AG04449 (cell line): ENCODE measurements at places on chromosomes 4 and X.

DNA sequence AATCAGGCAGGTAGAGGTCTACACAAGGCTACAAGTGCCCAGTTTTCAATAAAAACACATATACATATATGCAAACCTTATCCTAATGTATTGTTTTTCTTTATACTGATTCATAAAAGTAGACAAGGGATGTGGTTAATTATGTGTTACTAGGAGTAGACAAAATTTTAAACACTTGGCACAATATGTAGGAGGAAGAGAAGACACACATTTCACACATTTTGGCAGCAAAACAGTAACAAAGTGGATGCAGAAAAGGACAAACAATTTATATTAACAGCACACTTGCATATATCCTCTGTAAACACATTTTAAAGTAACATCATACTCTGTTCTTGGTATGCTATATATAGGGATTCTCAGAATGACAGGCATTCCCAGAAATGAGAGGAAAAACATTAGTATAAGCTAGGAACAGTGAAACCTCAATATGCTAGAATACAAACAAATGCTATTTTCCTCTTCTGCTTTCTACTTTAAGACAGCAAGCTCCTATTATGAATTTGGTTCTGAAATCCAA is 63.8 kb downstream of the GPRIN3 start:
- no peak for DNase-seq

DNA sequence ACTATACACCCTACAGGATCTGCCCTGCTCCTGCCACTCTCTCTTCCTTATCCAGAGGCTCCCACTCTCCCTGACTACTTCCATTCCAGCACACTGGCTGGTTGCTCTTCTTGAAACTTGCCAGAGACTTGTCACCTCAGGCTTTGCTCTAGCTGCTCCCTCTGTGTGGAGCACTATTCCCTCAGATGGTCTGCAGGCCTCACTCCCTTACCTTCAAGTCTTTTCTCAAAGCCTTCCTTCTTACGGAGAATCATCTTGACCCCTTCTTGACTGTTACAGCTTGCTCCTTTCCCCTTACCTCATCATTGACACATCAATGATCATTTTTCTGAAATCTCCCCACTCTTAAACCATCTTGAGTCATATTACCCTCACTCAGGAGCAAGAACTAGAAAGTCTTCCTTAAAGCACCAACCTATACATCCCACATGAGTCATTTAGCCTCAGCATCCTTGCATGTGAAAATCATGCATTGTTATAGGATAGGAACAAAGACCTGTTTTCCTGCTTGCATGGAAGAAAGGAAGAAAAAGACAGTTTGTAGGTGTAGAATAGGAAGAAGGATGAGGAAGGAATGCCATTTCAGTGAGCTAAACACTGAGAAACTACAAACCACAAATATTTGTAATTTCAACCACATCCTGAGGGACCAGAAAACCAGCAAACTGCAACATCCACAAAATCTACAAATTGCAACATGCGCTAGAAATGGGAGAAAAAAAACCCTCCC is 55.7 kb downstream of the ANTXR2 start:
- peak; percentile 49 for DNase-seq

DNA sequence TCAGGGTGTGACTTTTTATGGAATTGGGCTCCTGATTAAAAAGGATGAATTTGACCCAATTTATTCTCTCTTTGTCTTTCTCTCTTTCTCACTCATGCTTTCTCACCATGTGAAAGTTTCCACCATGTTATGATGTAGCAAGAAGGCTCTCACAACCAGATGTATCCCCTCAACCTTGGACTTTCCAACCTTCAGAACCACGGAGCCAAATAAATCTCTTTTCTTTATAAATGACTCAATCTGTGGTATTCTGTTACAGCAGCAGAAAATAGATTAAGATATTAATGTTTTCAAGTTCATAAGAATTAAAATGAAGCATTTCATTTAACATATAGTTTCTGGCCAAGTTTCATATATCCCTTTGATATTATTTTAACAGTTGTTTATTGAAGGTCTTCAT is 698.5 kb downstream of the TRAM1L1 start:
- DNase-seq, result no peak

DNA sequence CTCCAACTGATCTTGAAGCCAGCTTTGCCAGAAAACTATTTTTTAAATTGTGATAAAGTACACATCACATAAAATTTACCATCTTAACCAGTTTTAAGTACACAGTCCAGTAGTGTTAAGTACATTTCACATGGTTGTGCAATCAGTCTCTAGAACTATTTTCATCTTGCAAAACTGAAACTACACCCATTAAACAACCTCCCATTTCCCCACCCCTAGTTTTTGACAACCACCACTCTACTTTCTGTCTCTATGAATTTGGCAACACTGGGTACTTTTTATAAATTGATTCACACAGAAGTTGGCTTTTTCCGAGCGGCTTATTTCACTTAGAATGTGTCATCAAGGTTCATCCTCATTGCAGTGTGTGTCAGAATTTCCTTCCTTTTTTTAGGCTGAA is 31.0 kb downstream of the TRPC5 start:
- no peak for DNase-seq

DNA sequence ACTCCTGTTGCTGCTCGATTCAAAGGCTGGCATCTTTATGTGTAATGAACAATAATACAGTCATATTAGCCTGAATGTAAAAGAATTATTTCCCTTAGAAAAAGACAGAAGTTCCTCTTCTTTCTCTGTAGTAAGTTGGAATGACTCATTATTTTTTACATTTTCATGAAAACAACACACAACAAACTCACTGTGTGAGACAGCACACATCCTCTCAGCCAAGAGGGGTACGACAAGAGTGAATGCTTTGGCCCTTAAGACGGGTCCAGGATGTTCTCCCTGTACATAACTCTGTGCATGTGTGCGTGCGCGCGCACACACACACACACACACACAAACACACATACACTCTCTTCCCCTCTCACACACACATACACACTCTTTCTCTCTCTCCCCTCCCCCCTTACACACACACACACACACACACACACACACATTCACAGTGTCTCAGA is 72.8 kb downstream of the MANBA start:
- DNase-seq, result no peak

- no peak for DNase-seq
Measured at GRCh38 chr4:36269533-36270173, 11.8 kb upstream of the DTHD1 start.

DNA sequence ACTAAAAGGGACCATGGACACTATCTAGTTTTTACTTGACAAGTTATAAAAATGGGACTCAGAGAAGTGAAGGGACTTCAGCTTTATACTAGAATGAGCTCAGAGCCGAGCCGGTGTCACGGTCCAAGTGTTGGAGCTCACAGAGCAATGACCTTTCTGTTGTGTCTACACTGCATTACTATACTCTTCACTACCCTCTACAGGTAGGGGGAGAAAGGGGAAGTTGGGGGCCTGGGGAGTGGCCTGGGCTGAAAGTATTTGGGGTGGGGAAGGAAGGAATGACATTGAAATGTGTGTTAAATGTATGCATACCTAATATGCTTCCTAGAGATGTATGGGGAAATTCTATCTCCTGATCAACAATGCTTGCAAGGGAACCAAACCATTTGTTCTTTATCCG is 48.8 kb upstream of the HHIP start:
- DNase-seq, result no peak

- DNase-seq, result no peak
Measured at GRCh38 chr4:112560084-112560483, 44.1 kb upstream of the NEUROG2 start.

- no peak for DNase-seq
Measured at GRCh38 chrX:8673201-8673600, 58.7 kb downstream of the ANOS1 start.
